ENCODE measurements at places on chromosomes 7 and 10. TPM values are rescaled to one million over a fixed set of nuclear protein-coding genes. Genes with fewer than 3 reads are reported as not detected.

Gene INSYN2A
- 2.2 TPM for total RNA-seq

Gene MYL10
- not detected for total RNA-seq

Gene LRRTM3
- total RNA-seq, result 0.14 TPM

Gene CDHR1
- 0.27 TPM for total RNA-seq

Gene NPC1L1
- total RNA-seq, result 0.54 TPM

Gene MPP7
- total RNA-seq, result 50.3 TPM

Gene PHKG1
- 18.7 TPM for total RNA-seq
